Cardiac fibroblast (primary cell): ENCODE measurements at places on chromosomes 11 and 22.

- no peak for DNase-seq
These were observed 67.5 kb downstream of the DDX10 start for GRCh38 chr11:108732395-108732794.

DNA sequence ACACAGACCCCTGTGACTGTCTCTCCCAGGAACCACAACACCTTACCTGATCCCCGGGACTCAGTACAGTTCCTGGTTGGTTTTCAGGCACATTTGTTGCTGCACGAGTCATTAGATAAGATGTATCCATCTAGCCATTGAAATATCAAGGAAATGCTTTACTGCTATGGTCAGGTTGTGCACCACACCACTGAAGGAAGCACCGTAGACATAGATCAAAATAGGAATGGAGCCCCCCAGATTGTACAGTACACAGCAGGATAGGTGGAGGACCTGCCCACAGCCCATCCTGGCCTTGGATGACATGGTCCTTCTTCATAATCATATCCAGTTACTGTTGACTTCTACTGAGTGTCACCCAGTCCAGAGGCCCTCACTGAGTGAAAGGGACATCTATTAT lies 85.9 kb upstream of the LDLRAD3 start:
- no peak for DNase-seq

DNA sequence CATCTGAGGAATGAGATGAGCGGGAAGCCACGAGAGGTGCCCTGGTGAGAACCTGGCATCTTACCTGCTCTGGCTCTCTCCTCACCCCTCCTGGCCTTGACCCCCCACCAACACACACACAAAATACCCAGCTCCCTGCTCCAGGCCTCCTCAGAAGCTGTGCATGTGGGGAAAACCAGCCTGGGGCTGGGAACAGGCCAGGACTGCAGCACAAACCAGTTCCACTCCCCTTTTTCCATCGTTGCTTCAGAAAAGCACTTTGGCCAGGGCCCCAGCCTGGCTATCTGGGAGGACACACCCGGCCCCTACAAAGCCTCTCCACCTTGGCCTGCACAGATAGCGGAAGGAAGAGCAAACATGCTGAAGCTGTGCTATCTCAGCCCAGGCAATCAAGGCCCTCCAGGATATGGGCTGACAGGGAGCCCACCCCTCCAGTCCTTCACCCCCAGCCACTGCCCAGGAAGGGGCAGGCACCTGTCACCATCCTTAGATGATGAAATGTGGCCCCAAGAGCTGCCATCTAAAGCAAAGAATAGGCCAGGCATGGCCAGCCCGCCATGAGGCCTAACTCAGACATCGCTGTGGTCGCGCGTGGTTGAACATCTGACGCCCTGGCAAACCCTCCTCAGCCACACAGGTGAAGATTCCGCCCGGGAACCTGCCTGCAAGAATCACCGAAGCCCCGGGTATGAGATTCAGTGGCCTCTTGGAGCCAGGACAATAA lies 35.4 kb downstream of the PISD start:
- DNase-seq = no peak

DNA sequence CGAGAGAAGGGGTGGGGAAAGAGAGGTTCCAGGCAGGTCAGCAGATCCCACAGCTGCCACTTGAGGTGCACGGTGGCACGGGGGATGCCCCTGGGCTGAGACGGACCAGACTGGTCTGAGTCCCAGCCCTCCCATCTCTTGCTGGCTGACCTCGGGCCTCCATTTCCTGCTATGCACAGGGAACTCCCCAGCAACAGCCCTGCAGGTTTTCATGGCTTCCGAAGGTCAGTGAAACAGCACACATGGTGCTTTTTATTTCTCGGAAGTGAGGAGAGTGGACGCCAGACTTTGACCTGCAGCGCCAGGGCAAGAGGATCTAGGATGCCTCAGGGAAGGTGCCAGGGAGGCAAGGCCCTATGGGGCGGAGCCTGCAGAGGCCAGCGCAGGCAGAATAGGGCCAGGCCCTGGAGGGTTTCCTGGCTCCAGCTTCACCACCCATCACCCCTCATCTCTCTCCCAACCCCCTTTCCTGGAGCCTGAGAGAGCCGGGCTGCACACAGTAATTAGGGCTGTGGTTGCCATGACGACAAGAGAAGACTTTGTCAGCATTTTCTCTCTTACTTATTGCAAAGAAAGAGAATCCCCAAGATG lies 29.5 kb downstream of the SLC22A12 start:
- no peak for DNase-seq

DNA sequence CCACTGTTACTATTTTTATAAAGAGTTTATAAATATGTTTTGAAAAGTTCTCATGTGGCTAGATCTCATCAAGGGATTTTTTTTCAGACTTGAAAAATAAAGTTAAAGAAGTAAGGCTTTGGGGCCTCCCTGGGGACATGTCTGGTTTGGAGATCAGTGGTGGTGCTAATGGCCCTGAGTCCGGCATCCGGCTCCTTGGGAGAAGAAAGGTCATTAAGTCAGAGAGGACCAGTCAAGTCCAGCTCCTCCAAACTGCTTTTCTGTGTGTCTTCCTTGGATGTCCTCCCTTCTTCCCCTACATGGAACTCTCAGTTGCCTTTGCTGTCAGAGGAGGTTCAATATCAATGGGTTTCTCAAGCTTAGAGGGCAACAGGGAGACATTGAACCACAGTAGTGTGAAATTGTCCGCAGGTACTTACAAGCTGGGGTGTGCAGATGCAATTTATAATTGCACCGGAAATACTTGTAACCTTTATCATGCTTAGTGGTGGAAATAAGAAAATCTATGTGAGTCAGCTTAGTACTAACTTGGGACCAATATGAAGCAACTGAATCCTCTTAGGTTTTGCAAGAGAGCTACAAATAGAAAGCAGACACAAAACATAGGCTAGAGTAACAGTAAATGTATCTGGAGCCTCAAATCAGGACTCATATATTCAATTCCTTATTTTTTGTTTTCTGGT lies 144.3 kb downstream of the TEAD1 start:
- DNase-seq = peak; percentile 86

DNA sequence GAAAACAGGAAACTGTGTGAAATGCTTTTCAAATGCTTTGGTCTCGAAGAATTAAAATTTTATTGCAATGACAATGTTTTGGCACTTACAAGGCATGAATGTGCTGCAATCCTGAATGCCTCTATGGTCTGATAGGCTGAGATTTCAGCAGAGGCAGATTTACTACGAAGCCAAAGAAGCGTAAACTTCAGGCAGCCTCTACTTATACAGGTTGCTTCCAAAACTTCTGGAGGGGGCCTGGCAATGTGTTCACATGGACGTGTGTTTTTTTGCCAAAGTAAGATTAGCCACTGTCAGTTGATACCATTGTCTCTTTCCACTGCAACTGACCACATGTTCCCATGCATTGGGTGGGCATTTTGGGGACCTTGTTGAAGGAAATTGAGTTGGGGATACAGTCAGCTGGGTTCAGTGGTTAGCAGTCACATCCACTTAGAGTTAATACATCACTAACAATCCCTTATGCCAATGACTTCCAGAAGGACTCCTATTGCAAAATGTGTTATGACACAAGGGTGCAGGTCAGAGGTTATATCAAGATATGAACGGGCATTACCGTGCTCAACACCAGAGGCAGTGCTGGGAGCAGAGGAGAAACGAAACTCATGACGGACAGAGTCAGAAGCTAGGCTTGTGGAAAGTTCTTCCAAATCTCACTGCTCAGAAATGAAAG lies 48.8 kb downstream of the ABTB2 start:
- peak; percentile 49 for DNase-seq

- DNase-seq = no peak
These were observed 810.7 kb downstream of the BRD1 start for GRCh38 chr22:49016909-49017481.

DNA sequence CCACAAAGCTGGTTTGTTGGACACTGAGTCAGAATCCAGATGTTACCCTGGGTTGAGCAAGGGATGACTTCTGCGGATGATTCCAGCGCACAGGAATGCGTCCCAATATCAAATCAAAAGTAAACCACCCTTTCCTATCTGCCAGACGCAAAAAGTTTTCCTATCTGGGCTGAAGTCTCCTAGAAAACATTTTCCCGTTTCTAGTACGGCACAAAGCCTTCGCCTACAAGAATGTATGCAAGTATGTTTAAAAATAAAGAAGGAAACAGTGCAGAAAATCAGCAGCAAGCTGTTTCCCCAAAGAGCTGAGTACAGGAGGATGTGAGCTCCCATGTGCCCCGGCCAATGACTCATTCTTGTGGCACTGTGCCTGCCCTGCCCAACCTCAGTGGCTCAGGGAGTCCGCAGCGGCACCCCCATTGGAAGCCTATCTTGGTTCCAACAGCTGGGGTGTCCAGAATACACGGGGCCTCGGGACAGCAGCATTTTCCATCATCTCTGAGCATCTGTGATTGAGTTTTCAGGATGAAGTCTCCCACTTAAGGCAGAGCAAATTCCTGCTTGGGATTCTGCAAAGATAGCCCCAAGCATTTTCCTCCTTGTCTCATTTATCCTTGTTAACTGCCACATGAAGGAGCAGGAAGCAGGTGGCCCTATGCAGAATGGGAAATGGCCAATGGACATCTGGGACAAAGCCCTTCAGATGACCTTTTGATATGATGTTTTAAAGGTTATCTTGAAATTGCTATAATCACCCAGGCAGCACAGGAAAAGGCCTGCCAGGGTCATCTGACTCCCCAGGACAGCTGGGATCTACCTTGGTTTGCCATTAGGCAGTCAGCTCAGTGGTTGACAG lies 17.5 kb downstream of the KCNJ5 start:
- peak; percentile 81 for DNase-seq

GRCh38 chr11:120339394-120339890 lies 3.2 kb downstream of the ARHGEF12 start:
- peak; percentile 58 for DNase-seq

- no peak for DNase-seq
These were observed 2.4 kb downstream of the CAPN1 start for GRCh38 chr11:65184146-65184545.

DNA sequence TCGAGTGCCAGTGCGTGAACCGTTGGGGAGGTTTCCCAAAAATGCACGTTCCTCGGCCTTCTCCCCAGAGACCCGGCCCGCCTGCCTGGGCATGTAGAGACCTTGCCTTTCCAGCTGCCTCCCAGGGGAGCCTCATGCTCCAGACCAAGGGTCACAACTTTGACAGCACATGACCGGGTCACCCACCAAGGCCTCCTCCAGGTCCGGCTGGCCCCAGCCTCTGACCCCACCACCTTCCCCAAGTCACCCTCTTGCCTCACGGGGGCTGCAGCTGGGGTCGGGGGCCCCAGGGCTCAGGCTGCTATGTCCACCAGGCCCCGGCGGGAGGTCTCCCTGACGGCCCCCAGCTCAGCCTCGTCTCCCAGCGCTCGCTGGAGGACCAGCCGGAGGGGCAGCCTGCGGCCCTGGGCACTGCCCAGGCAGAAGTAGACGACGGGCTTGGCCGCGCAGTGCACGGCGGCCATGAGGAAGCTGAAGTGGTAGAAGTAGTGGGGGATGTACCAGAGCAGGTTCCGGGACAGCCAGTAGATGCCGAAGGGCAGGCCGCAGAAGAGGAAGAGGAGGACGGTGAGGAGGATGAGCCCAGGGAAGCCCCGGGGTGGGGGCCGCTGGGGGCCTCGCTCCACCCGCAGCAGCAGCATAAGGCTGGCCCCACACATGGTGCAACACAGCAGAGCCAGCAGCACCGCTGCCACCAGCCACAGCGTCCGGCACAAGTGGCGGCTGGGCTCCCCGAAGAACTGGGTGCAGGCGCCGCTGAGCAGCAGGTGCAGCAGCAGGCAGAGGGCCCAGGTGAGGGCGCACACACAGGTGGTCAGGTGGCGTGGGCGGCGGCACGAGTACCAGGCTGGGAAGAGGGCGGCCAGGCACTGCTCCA lies 4.4 kb downstream of the MRGPRE start:
- no peak for DNase-seq
